Activated CD8-positive, alpha-beta memory T cell treated with anti-CD3 and anti-CD28 coated beads for 1 hour (primary cell): ENCODE measurements at places on chromosomes 1 and 21.

DNA sequence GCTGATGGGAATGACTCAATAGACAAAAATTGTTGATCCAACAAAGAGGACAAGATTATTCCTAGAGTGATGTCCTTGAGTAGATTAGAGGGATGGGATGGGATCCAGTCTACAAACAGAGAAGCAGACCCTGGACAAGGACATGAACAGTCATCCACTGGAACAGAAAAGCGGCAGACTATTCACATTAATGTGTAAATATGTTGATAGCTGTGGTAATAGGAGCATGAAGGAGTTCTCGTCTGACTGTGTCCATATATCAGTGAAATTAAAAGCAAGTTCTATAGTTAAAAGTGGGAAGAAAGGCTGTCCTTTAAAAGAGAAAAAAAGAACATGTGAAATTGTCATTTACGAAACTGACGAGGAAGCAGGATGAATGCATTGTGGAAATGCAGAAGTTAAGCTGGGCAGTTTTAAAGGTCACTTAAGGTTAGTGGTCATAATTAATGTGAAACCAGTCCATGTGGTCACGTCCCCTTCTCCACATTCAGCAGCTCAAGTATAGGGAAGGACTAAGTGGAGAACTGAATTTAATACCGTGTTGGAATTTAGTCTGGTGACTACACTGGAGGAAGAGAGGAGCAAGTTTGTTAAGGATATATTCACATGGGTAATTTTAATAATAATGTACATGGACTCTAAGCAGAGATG, 62.1 kb downstream of the PIK3R3 start:
- no peak for DNase-seq

- no peak for DNase-seq
Observed at GRCh38 chr1:245310571-245311531, 156.1 kb downstream of the KIF26B start.

DNA sequence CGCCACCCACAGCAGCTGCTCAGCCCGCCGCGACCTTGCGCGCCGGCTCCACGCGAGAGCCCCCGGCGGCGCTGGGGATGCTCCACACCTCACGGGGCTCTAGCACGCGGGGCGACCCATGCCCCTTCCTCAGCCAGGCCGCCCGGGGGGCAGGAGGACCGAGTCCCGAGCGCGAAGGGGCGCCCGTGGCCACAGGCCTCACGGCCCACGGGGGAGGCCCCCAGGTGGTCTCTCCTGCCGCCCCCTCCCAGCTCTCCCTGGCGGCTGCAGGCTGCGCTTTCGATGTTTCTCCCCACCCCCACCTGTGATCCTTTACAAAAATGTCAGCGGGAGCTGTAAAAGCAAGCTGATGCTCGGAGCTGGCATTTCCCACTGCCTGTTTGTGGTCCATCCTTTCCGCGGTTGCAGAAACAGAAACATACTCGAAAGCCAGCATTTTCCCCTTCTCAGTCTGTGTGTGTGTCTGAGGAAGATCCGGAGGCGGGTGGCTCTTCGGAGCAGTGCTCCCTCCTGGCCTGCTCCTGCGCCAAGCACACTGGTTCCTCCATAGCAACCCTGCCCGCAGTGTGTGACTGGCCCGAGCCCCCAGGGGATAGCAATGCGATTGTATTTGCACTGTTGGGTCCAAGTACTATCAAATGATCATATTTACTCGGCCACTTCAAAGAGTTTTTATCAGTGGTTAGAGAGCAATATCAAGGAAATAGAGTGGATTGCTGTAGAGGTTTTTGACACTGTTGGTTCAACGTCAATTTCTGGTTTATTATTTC, 2.1 kb downstream of the KIF26B start:
- DNase-seq, result no peak

DNA sequence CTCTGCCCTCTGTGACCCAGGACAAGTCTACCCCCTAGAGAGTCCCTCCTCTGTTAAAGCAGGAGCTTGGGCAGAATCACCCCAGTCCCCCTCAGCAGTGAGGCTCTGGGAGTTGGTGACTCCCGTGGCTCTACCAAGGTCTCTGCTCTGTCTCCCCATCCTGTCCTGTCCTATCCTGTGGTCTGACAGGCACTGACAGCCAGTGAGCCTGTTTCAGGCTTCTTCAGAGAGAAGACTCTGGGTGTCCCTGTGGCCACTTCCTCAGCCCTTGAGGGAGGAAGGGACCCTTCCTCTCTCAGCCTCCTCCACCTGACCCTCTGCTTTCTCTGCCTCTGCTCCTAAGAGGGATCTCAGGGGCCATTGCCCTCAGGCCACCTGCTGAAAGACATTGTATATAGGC, 148.7 kb downstream of the FCRL5 start:
- no peak for DNase-seq

DNA sequence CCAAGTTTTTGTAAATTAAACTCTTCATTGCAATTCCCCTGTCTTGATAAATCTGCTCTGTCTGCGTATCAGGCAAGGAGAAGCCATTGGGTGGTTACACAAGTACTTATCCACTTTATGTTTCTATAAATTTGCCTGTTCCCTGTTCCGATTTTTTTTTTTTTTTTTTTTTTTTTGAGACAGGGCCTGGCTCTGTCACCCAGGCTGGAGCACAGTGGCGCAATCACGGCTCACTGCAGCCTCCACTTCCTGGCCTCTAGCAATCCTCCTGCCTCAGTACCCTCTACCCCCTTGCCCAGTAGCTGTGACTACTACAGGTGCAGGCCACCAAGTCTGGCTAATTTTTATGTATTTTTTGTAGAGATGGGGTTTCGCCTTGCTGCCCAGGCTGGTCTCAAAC, 11.1 kb upstream of the CSRP1 start:
- no peak for DNase-seq

DNA sequence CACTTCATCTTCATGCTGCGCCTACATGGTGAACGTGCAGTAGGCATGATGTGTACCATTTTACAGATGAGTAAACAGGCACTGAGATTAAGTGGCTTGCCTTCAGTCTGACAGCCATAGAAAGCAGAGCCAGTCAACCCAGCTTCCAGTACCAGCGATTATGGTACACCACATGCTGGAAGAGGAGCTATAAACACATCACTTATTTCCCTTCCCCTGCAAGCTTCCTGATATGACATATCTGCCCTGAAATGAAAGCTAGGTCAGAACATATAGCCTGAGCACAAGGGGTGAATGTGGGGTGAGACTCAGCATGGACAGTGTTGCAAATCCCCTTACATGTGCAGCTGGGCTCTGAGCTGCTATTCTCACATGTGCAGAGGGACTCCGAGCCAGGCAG, 33.8 kb upstream of the IL20 start:
- no peak for DNase-seq

DNA sequence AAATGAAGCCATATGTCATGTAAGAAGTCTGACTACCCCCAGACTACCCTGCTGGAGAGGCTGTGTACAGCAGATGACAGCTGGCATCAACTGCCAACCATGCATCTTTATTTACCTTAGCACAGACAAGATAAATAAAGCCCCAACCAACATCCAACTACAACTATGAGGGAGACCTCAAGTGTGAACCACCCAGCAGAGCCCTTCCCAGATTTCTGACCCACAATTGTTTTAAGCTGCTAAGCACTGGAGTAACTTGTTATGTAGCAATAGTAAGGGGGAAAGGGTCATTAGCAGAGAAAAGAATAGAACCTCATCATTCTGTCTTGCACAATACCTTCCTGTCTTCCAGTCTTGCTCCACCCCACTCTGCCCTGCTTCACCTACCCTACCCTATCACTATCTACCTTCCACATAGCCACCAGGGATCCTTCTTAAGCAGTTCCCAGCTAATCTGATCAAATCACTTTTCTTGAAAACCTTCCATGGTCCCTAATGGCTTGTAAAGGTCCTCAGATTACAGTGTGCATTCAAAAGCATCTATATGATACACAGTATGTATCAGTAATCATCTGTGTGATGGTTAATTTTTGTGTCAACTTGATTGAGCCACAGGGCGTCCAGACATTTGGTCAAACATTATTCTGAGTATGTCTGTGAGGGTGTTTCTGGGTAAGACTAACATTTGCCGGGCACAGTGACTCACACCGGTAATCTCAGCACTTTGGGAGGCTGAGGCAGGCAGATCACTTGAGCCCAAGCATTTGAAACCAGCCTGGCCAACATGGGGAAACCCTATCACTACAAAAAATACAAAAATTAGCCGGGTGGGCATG, 19.6 kb upstream of the RBM15 start:
- DNase-seq, result no peak

DNA sequence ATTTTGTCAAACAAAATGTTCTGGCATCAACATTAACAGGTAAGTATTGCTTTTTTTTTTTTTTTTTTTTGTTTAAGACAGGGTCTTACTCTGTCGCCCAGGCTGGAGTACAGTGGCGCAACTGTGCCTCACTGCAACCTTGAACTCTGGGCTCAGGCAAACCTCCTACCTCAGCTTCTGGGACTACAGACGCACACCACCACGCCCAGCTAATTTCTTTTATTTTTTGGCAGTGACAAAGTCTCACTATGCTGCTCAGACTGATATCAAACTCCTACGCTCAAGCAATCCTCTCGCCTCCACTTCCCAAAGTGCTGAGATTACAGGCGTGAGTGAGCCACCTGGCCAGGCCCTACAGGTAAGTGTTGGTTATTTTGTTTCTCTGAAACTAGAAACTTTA, 2.4 kb downstream of the TUT4 start:
- no peak for DNase-seq

DNA sequence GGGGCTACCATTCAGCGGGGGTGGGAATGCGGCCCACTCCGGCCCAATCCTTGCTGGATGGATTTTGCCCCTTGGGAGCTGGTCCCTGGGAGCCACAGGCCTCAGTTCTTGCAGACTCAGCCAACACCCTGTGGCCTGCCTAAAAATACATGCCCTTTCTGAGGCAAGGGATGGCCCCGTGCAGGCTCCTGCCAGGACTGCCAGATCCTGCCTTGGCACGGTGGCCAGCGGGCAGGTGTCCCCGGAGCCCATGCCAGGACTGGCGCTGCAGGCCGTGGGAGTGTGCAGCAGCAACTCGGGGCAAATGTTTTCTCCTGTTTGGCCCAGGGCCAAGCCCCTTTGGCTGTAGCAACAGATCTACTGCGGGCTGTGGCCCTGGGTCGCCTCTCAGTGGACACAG, 1.6 kb upstream of the PANK4 start:
- DNase-seq, result no peak

DNA sequence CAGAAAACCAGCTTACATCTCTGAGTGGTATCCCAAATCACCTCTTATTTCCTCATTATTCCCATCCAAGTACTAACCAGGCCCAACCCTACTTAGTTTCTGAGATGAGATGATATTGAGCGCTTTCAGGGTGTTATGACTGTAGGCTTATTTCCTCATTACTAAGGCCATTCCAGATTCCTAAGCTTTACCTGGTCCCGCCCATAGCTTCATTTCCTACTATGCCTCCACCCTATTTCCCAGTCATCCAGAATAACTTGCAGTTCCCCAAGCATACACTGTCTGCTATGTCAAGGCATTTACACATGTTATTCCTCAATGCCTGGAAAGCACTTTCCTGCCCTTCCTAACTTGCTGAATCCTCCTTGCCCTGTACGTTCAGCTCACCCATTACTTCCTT, 79.3 kb upstream of the SPAG17 start:
- no peak for DNase-seq

GRCh38 chr1:22129501-22130117, 13.3 kb downstream of the WNT4 start:
- DNase-seq, result no peak

- peak; percentile 15 for DNase-seq
Observed at GRCh38 chr1:229058111-229058561, 212.8 kb upstream of the RAB4A start.

DNA sequence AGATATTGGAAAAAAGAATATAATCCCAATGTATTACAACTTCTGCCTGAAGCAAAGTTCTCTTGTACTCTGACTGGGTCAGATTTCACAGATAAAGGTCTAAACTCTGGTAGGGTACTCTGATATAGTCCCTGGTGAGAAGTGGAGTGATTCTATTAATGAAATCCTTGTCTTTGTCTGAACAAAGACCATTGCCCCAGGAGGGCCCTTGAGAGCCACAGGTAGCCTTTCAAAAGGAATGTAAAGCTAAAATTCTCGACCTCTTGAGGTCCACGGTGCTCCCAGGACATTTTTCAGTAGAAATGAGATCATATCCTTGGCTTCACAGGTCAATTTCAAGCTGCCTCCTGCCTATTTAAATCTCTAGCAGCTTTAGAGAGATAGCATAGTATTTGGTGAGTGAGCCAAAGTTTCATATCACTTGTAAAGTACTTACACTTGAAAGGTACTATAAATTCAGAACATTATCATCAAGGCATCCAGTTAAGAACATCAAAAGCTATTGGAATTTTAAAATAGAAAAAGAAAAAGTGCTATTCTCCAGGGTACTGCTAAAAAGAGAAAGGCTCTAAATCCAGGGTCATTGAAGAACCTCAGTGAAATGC, 10.1 kb downstream of the TNNI3K start:
- DNase-seq, result no peak

GRCh38 chr1:162118063-162118462, 48.6 kb downstream of the NOS1AP start:
- no peak for DNase-seq

DNA sequence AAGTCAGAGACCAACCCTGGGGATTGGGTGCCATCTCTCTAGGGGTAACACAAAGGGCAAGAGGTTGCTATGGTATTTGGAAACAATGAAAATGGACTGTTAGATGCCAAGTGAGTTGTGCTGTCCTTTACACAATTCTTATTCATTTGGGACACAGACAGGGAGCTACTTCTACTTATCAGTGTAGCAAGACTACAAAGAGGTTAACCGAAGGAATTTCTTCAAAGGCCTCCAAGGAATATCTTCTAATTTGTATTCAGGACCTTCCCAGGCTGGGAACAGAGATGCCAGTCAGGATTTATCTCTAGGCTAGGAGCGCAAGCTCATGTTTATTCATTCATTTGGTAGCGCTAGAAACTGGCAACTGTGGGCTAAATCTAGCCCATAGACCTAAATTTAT, 2.6 kb downstream of the NAXE start:
- no peak for DNase-seq
